ENCODE measurements at places on chromosomes 3 and 15.

DNA sequence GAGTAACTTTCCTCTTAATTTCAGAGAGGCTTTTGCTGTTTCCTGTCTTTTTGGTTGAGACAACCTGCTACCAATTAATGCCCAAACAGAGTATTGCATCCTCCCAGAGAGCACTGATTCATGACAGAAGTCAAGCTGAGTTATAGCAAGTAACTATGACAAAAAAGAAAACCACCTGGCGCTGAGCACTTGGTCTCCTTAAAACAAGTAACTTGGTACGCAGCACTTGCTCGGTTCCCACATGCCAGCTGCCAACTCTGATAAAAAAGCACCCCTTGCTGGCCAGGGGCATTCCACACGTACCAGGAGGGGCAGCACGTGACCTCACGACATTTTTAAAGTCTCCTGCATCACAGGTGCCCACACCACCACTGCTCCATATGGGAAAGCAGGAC, 13.5 kb upstream of the MYO5C start:
- no peak for DNase-seq

GRCh38 chr3:141538568-141539240, 51.9 kb downstream of the RASA2 start:
- no peak for DNase-seq

GRCh38 chr3:150144191-150144708, 173.6 kb upstream of the PFN2 start:
- DNase-seq: no peak

DNA sequence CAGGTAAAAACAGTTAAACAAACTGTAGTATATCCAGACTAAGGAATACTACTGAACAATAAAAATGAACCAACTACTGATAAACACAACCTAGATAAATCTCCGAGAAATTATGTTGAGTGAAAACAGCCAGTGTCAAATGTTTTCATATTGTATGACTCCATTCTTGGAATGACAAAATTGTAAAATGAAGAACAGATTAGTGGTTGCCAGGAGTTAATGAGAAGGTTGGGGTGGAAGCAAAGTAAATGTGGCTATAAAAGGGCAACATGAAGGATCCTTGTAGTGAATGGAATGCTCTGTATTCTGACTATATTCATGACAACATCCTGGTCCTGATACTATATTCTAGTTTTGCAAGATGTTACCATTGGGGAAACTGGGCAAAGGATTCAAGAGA, 27.5 kb upstream of the ACKR4 start:
- DNase-seq: no peak

DNA sequence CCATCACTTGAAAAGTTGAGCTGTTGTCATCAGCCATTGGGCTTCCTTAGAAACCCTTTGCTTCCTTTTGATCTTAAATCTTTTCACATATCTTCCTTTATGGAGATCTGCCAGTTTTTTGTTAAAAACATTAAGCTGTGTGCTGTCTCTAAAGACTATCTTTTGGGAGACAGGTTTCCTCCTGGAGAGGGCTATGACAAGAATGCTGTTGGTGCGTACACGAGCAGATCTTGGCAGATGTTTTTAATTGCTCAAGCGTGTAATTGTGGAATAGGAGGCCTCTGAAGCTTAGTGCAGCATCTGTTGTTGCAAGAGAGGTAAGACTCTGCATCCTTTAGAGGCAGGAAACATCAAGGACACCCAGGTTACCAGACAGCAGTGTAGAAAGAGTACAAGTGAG, 56.8 kb downstream of the PHLDB2 start:
- no peak for DNase-seq

DNA sequence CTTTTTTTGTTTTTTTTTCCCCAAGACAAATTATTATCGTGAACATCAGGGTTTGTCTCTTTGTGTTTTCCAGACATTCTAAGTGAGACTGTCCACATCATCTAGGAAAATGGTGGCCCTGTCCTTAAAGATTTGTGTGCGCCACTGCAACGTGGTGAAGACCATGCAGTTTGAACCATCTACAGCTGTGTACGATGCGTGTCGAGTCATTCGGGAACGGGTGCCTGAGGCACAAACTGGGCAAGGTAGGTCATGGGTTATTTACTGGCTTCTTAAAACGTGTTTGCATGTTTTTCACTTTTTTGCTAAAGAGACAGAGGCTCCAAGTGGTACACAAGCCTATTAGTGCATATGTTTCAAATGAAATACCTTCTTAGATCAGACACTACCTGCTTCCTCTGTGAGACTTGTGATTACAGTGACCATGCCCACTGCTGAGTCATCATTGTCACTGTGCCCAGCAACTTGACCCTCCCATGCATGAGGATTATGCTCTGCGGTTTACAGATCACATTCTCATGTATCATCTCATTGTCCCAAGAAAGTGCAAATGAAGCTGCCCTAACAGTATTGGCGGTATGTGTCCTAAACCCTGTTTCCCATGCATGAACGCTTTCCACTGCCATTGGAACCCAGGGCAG, 395.2 kb upstream of the TPM1 start:
- no peak for DNase-seq

DNA sequence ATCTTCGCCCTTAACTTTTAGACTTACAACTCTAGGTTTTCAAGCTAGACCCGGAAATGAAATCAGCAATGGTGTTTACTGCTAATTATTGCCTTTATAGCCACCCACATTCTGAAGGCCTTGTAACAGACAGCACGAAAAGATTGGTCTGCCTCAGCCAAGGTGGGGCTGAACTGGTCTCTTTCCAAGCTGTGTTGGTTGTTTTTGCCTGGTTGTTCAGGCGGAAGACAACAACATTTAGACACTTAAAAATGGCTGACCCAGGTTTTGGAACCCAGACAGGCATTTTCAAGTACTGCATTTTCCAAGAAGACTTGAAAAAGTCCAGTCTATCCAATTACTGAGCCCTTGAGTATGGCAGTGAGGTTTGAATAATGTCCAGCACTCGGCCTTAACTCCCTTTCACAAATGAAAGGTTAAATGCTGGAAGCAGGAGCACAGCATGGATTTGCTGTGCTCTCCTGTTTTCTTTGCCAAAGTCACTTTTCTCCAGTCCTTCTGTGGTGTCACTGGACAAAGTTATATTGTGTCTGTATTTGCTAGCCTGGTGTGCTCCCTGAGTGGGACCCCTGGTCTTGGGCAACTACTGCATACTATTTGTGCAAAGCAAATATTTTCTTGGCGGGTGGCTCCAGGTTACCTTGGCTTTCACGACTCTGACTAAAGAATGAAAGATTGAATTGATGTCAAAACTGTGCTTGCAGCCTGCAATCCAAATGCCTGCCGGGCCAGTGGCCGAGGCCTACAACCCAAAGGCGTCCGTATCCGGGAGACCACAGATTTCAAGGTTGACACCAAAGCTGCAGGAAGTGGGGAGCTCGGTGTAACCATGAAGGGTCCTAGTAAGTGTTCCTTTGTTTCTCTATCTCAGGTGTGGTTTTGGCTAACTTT, 93.5 kb downstream of the FLNB start:
- DNase-seq: no peak

- no peak for DNase-seq
These were observed 57.2 kb downstream of the MYO9A start for GRCh38 chr15:72060687-72061250.

GRCh38 chr3:66483409-66483906, 17.4 kb downstream of the LRIG1 start:
- no peak for DNase-seq
